Stimulated activated CD4-positive, alpha-beta T cell treated with anti-CD3 and anti-CD28 coated beads, Interleukin-4, amount 100 ng/mL, for 48 hours (primary cell): ENCODE measurements at places on chromosomes 1 and 21.

GRCh38 chr1:170619241-170620028, 44.5 kb upstream of the PRRX1 start:
- no peak for DNase-seq

- DNase-seq: no peak
Measured at GRCh38 chr1:197307551-197307950, 39.5 kb downstream of the CRB1 start.

DNA sequence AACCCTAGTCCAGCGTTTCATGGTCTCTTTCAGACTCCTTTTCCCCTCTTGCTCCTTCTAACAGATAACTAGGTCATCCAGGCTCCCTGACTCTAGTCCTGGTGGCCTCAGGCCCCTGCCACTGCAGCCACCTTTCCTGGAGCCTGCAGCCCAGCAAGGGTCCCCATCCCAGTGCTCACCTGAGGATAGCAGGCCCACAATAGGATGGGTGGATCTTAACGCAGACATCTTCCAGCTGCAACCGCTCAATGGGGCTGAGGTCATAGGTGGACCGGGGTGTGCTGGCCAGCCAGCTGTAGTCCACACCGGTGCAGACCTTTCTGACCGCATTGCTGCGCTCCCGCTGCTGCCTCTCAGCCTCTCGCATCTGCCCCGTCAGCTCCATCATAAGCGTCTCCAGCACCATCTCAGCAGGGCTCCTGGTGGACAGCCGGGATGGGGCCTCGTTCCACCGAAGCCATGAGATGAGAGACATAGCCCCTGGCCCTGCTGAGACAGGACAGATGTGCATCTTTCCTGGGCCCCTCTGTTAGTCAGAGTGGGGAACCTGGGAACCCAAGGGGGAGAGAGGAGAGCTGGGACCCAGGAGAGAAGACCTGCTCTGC, 10.9 kb downstream of the RD3 start:
- no peak for DNase-seq

GRCh38 chr1:41738475-41738874, 180.2 kb downstream of the HIVEP3 start:
- no peak for DNase-seq

GRCh38 chr1:105997516-105997915, 1059.0 kb upstream of the PRMT6 start:
- no peak for DNase-seq

DNA sequence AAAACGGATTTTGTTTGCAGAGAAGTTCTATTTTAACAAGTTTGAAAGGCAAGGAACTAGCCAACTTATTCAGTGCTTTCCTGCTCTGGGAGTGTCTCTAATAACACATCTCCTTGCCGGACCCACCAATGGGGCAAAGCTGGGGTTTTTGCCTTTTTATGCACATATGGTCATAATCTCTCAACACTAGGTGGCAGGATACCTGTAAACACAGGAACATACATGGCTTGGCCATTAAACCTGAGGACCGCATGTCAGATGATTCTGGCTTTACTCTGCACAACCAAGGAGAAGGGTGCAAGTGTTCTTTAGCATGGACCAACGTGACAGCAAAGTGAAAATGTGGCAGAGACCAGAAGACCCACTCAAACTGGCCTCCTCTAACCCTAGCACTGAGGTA, 4.9 kb downstream of the TMEM9 start:
- no peak for DNase-seq

DNA sequence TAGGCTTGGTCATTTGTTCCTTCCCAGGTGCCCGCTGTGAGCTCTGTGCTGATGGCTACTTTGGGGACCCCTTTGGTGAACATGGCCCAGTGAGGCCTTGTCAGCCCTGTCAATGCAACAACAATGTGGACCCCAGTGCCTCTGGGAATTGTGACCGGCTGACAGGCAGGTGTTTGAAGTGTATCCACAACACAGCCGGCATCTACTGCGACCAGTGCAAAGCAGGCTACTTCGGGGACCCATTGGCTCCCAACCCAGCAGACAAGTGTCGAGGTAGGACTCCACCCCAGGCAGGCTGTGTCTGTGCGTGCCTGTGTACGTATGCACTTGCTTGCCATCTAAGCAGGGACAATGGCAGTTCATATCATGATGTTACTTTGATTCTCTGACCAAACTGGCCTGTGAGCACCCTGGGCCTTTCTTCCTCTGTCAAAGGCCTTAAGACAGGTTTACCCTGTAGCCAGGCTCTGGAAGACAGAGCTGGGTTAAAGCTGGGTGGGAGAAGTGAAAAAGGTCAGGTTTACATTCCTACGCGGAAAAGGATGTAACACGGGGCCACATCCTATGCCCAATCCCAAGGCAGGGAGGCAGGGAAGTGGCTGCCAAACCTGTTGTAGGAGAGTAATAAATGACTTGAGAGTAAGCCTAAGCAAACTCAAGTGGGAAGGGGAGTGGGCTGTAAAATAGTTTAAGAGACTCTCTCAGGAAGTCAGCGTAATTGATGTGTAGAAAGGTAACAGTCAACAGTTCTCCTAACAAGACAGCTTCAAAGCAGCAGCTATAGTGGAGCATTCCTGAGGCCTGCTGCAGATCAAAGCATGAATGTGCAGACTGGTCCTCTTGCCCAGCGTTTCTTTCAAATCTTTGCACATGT, 42.5 kb downstream of the LAMC2 start:
- no peak for DNase-seq

- DNase-seq: no peak
Measured at GRCh38 chr1:93033029-93033428, 46.1 kb upstream of the MTF2 start.

GRCh38 chr1:19969898-19970660, 9.3 kb downstream of the PLA2G2A start:
- no peak for DNase-seq

GRCh38 chr1:47532921-47533792, 95.3 kb downstream of the FOXD2 start:
- DNase-seq: no peak

- no peak for DNase-seq
Measured at GRCh38 chr1:82337635-82338034, 536.9 kb downstream of the ADGRL2 start.

- no peak for DNase-seq
Measured at GRCh38 chr1:20491866-20492265, 5.9 kb upstream of the CAMK2N1 start.

GRCh38 chr1:77014073-77014788, 147.0 kb downstream of the ST6GALNAC5 start:
- DNase-seq: no peak

DNA sequence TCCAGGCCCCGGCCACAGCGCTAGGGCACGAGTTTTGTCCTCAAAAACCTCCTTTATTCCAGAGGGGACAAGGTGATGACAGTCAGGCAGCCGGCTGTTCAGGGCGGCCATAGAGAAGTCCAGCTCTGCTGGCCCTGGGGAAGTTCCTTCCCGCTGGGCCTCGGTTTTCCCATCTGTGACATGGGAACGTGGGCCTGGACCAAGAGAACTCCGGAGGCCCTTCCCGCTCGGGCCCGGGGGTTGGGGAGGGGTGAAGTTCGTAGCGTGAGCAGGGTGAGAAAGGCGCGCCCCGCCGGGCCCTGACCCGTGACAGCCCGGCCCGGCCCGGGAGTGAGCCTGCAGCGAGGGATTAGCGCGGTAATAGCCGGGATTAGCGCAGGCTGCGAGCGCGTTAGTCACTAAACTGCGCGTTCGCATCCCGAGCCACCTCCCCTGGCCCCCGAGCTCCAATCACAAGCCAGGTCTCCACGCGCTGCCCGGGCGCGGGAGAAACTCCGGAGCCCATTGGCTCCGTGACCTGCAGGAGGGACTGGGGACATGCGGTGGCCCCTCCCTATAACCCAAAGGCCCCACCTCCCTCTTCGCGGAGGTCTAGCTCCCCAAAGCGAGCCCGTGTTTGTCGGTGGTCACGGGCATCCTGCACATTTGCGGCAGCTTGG, 29.8 kb upstream of the PADI2 start:
- DNase-seq: no peak

DNA sequence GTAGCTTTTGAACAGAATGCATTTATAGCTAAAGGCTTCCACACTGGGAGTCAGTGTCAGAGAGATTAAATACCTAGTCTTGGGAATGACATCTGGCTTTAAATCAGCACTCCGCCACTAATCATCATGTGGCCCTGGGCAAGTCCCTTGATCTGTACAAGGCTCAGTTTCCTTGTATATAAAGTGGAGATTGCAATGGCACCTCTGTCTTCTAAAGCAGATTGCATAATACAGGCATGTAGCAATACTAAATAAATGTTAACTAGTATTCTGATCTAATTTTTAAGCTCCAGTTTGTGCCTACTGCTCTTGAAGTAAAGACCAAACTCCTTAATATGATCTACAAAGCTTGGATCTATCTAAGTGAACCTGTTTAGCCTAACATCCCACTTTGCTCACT, 249.4 kb downstream of the PLPP3 start:
- no peak for DNase-seq

DNA sequence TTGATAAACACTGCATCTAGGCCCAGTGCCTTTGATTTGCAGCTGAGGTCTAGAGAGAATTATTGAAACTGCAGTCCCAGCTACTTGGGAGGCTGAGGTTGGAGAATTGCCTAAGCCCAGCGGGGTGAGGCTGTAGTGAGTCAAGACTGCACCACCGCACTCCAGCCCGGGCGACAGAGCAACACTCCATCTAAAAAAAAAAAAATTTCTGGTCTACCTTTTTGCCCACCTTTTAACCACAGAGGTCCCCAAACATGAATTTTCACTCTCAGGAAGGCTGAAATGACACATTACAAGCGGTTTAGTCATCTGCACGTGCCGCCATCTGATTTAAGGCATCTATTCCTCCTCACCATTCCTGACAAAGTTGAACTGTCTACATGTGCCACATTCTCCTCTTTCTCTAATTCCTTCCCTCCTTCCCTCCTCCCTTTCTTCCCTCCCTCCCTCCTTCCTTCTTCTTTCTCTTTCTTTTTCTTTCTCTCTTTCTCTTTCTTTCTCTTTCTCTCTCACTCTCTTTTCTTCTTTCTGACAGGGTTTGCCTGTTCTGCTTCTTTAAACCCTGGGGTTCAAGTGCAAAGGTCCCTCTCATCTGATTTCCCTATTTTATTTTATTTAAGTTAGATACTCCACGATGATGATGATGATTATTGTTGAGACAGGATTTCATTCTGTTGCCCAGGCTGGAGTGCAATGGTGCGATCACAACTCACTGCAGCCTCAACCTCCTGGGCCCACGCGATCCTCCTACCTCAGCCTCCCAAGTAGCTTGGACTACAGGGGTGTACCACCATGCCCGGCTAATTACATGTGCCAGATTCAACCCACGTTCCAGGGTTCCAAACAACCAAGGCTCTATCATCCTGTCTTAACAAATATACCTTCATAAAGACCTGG, 3.0 kb upstream of the SOD1 start:
- DNase-seq: peak; percentile 50

- no peak for DNase-seq
Measured at GRCh38 chr1:234900595-234900994, 228.0 kb downstream of the TOMM20 start.

DNA sequence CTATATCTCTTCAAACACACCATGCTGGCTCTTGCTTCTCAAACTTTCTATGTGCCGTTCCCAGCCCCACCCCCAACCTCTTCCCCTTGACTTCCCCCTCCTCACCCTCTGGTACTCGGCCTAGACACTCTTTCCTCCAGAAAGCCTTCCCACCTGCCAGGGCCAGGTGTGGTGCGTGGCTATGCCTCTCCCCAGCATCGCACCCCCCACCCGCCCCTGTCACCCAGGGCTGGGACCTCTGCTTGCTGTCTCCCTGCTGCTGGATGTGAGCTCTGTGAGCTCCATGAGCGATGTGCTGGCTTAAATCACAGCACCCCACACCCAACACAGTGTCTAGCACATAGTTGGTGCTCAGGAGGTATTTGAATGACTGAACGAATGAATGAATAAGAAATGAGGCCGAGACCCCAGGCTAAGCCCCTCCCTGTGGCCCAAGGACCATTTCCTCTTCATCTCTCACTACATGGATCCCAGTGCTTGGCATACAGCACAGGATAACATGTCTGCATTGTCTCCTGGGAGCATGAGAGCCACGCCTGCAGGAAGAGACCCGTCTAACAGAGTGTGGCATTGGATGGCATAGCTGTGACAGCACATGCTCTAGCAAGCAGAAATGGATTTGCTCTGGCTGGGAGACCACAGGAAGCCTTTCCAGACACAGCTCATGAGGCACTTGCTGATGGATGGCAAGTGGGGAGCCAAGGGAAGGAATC, 19.7 kb downstream of the TNNT2 start:
- DNase-seq: no peak

DNA sequence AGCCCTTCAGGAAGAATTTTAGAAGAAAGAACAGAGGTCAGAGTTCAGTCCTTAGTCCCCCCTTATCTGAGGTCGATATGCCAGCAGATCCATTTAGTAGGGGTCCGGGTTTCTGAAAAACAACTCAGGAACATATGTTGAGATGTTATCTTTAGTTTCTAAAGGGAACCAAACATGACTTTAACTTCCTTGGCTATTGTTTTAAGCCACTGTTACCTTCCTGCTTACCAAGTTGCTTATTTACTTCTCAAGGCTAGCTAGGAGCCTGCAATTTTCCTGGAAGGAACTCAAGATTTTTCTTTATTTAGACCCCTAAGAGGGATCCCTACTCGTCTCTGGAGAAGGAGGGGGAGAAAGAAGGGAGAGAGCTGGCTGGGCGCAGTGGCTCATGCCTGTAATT, 54.3 kb downstream of the KCNC4 start:
- no peak for DNase-seq

DNA sequence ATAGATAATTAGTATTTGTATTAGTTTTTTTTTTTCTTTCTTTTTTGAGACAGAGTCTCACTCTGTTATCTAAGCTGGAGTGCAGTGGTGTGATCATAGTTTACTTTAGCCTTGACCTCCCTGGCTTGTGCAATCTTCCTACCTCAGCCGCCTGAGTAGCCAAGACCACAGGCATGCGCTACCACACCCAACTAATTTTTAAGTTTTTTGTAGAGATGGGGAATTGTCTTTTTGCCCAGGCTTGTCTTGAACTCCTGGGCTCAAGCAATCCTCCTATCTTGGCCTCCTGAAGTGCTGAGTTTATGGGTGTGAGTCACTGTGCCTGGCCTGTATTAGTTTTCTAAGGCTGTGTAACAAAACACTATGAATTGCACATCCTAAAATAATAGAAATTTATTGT, 58.3 kb downstream of the MSH4 start:
- DNase-seq: no peak

DNA sequence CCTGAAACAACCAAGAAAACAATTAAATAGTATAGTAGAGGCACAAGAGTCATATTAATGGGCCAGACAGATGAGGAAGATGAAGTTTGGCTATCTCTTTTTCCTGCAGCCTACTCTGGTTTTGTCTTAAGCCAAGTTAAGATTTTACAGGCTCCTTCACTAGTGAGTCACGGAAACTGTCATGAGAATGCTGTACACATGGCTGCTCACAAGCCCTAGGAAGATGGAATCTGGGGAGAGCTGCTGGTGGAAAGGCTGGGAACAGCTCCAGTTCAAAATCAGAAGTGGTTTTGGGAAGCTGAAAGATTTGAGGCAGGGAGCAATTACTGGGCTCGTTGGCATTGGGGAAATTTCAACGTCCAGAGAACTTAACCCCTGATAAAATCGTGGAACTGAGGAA, 46.4 kb upstream of the S1PR1 start:
- no peak for DNase-seq
